ENCODE measurements at places on chromosomes 4 and X.

DNA sequence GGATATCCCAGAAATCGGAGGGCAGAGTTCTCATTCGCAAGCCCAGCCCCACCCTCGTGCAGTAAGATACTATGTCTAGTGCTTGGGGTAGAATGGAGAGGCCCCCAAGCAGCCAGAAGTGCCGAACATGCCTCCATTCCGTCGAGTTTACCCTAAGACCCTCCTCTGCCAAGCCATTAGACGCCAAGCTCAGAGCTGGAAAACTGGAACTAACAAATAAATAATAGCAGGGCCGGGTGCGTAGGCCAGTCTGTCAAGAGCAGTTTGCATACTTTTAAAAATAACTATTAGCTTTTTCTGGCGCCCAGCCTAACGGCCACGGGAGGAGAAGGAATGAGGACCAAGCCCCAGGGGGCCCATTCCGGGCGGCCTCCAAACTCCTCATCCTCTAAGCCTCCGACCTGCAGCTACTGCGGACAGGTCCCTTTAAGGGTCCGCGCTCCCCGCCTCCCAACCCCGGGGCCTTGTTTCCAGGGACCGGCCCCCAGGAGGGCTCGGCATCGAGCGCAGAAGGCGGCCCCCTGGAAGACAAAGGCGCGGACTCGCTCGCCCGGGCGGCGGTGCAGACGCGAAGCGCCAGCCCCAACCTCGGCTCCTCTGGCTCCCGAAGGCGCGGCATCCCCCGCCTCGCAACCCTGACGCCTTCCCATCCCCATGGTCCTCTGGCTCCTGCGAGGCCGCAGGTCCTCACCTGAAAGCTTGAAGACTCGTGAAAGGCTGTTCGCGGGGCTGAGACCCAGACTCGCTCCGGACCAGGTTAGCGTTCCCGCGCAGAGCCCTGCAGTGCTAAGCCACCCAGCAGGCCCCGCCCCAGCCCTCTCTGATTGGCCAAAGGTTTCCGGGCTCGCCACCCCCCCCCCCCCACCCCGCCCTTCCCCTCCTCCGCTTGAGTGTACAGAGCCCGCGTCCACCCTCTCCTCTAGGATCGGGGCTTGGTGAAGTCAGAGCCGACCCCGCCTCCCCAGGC is at the start of gene TMSB15A:
Gene TMSB15A (minus strand): TSS at position 765 of the 967 bp plus-strand sequence.
- peak; percentile 15 for DNase-seq

- DNase-seq: no peak
Measured at GRCh38 chrX:79524642-79525041, 157.5 kb upstream of the ITM2A start.

DNA sequence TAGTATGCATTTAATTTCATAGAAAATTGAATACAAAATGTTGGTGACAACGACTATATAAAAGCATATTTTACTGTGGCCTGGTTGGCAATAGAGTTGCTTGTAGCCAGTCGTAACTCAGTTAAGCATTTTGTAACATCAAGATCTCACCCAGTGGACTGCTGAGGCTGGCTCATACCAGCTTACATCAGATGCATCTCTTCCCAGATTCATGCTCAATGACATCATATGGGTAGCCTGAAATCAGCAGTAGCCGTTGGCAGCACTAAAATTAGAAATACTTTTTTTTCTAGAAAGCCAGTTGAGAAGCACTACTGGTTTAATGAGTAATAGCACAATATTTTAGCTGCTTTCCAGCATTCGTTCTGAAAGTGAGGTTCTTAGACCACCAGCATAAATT is 341.2 kb downstream of the TECRL start:
- DNase-seq: no peak

- DNase-seq: no peak
Measured at GRCh38 chrX:24760363-24761000, 66.8 kb downstream of the POLA1 start.

DNA sequence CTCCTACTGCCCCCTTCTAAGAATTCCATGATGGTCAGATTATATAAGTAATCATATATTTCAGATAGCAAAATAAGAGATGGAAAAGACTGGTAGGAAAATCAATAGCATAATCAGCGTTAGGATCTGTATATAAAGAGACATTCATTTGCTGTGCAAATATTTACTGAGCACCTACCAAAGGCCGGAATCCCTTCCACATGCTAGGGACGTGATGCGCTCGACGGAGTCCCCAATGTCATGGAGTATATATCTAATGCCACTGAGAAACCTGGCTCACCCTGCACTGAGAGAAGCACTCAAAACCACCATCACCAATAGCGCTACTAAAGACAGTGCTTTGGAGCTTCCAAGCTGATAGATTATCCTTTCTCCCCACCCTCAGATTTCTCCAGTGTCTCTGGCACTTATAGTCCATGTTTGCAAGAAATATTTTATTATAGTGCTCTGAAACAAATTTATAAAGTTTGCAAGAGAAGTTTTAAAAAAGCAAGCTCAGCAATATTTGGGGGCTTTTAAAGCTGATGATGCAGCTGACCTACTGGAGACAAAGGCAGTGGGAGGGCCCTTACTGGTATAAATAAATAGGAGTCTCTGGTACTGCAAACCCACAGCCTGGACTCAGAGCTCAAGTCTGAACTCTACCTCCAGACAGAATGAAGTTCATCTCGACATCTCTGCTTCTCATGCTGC is at the start of gene CXCL13:
Gene CXCL13 (plus strand): TSS at position 611 of the 693 bp plus-strand sequence. CDS start 46 bp downstream, at position 657.
- DNase-seq: no peak

- peak; percentile 92 for DNase-seq
Measured at GRCh38 chr4:1248245-1249147, at the start of gene CTBP1. Gene CTBP1 (minus strand): TSS chr4:1249130. CDS start chr4:1241331, 7,799 bp downstream.

GRCh38 chr4:39232100-39232499 is 49.8 kb downstream of the WDR19 start:
- DNase-seq: no peak

GRCh38 chr4:150176547-150176946 is 98.3 kb downstream of the DCLK2 start:
- DNase-seq: no peak

DNA sequence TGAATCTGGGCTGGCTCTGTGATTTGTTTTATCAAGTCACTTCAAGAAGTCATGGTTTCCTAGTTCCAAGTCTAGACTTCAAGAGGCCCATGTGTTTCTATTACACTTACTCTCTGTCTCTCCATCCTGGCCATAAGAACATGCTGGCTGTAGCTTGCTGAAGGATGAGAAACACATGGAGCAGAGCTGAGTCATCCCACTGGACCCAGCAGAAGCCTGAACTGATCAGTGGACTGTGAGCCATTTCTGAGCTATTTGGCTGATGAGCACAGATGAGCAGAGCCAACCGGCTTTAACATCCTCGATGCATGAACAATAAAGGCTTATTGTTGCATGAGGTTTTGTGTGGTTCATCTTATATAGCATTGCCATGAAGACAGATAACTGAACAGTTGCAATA is 290.6 kb upstream of the BOD1L1 start:
- DNase-seq: no peak

DNA sequence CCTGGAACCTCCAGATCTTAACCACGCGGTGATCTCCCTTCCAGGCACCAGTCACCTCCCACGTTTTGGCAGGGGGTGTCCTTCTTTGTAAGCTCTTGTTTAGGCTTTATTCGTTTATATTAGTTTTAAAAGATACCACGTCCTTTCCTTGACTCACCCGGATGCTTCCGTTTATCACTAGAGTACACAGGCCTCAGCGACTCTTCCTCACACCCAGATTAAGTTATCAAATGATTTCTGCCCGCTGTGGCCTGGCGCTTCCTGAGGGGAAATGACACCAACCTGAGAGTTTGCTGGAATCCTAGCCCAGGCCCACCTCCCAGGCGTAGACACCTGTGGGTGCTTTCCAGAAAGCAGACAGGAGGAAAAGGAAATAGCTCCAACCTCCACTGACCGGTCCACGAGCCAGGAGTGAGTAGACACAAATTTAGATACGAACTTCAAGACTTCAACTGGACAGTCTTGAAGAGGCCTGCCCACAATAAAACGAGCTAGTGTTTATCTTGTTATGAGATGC is 756 bp upstream of the ADAMTS3 start:
- DNase-seq: no peak

DNA sequence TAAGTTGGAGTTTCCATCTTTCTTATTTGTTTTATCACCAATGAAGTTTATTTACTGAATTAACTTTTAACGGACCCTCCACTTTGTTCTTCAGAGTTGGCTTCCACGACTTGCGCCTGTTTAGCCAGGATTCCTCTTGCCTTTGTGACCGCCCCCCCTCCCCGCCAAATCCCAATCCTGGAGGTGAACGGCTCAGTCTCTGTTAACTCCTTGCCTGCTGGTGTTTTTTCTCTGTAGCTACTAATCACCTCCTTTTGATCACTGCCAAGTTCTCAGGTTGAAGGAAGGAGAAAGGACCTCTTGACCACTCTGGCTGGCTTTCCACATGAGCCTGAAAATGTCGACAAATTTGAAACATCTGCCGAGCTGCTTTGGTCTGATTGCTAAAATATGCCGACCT is 46.8 kb upstream of the BCOR start:
- no peak for DNase-seq

- DNase-seq: no peak
Measured at GRCh38 chr4:7629501-7630254, 194.9 kb upstream of the PSAPL1 start.

DNA sequence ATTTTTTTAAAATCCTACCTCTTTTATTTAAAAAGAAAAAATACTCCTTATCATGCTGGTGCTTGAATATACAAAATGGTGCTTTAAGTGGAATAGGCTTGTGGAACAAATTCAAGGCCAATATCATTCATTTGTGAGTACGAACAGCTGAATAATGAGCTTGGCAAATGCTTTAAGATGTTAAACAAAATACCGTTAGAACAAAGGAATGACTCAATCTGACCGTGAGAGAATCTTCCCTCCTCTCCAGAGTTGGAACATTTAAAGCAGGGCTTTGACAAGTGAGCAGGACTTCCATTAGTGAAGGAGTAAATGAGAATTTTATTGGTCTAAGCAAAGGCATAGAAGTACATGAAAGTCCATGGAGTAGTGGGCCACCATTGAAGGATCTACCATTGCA is 74.5 kb downstream of the DCLK2 start:
- DNase-seq: no peak

DNA sequence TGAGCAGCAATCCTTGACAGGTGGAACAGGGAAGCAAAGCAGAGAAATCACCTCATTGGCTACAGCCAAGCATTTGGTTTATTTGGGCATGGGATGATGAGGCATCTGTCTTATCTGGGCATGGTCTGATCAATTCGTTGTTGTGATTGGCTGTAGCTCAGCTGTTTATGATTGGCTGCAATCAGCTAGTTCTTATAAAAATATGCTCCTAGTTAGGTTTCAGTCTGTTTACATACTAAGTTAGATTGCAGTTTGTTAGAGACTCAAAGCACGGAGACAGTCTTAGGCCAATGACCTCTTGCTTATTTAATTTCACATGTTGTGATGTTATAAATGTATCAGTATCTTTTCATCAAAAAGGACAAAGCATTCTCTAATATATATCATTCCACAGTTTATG is 312.0 kb downstream of the PDGFC start:
- no peak for DNase-seq

- DNase-seq: no peak
Measured at GRCh38 chr4:24802648-24803047, 7.3 kb downstream of the SOD3 start.

- no peak for DNase-seq
Measured at GRCh38 chrX:71565474-71566041, 12.7 kb upstream of the GCNA start.

DNA sequence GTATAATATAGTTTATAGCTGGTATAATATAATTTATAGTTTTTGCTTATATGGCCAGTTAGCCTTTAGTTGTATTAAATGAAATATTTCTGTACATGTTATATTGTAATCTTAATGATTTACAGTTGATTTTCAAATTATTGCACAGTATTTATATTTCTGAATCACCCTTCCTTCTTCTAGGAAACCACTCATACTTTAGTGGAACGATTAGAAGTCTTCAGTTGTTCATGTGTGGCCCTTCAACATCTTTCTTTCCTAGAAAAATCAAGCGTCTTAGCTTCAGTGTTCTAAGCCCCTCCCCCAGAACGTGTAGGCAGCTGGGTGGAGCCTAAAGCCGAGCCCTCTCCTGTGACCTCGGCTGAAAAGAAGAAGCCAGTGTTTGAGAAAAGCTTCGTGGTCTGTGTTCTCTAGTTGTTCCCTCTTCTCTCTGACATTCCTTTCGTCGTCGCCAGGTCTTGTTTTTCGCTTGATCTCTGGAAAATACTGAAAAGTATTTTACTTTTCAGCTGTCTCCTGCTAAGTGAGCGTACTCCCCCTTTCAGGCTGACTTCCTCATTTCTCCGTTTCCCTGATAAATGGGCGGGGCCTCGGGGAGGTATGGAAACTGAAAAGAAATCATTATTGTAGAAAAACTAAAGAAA is at the start of gene C4orf33:
Gene C4orf33 (plus strand): TSS at position 342 of the 644 bp plus-strand sequence. CDS start 6,459 bp downstream, outside the sequence.
- DNase-seq: peak; percentile 38

- no peak for DNase-seq
Measured at GRCh38 chr4:102319594-102319993, 25.7 kb downstream of the SLC39A8 start.

GRCh38 chr4:73751166-73751565 is 10.8 kb downstream of the CXCL8 start:
- no peak for DNase-seq

GRCh38 chr4:54074381-54074780 is 10.0 kb upstream of the CHIC2 start:
- no peak for DNase-seq

GRCh38 chr4:160257318-160257717 is 1154.4 kb downstream of the RAPGEF2 start:
- no peak for DNase-seq

DNA sequence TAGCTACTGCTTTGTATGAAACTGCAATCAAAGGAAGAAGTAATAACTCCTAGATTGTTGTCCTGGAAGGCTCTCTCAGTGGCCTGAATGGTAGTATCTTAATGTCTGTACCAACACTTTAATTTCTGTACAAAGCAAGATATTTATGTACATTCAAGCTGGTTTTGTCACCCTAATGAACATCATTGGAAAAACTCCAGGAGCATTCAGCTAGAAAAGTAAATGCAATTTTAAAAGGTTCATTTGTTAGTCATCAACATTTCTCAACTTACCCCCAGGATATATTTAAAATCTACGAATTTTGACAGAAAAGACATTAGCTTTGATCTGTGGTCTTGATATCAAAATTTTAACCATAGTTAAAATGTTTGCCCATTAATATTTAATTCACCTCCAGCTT is 80.0 kb upstream of the FGF13 start:
- no peak for DNase-seq

GRCh38 chrX:22247169-22247568 is 25.5 kb upstream of the CBLL2 start:
- no peak for DNase-seq

DNA sequence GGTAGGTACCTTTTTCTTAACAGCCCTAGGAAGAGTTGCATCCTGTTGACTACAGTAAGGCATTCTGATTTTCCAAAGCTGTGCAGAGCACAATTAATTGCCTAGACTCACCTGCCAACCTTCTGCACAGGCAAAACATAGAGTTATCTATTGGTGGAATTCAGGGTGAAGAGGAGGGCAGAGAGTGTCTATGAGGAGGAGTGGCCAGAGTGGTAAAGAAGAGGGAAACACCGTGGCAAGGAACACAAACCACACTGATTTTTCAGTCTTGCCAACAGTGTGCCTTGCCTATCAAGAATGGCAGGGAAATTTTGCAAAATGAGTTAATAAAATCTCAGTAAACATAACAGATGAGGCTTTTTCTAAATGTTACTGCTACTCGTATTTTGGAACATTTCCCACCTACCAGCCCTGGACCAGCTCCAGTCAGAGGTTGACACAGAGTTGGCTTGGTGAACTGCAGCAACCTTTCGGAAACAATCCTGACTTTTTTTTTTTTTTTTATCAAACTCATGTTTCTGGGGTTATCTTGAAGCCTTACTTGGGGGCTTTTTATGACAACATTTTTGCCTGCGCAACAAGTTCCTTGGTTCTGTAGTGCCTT is 67.9 kb upstream of the CAPN6 start:
- no peak for DNase-seq

GRCh38 chr4:10395971-10396580 is 61.1 kb downstream of the ZNF518B start:
- no peak for DNase-seq

Measured in GM12892 (cell line).